ENCODE measurements at places on chromosomes 16 and 17. TPM values are rescaled to one million over a fixed set of nuclear protein-coding genes. Genes with fewer than 3 reads are reported as not detected.

The NPIPA8 gene
- 1.5 TPM for total RNA-seq

The SOST gene
- total RNA-seq, result not detected

The MT1H gene
- not detected for total RNA-seq

The KRT13 gene
- total RNA-seq, result not detected

The TMEM204 gene
- 18.1 TPM for total RNA-seq

The ALOX12B gene
- total RNA-seq, result not detected

The SOX9 gene
- 4.2 TPM for total RNA-seq

The ACSM5 gene
- not detected for total RNA-seq

Measured in pericardium fibroblast (primary cell).